ENCODE measurements at places on chromosomes 1 and 21.

DNA sequence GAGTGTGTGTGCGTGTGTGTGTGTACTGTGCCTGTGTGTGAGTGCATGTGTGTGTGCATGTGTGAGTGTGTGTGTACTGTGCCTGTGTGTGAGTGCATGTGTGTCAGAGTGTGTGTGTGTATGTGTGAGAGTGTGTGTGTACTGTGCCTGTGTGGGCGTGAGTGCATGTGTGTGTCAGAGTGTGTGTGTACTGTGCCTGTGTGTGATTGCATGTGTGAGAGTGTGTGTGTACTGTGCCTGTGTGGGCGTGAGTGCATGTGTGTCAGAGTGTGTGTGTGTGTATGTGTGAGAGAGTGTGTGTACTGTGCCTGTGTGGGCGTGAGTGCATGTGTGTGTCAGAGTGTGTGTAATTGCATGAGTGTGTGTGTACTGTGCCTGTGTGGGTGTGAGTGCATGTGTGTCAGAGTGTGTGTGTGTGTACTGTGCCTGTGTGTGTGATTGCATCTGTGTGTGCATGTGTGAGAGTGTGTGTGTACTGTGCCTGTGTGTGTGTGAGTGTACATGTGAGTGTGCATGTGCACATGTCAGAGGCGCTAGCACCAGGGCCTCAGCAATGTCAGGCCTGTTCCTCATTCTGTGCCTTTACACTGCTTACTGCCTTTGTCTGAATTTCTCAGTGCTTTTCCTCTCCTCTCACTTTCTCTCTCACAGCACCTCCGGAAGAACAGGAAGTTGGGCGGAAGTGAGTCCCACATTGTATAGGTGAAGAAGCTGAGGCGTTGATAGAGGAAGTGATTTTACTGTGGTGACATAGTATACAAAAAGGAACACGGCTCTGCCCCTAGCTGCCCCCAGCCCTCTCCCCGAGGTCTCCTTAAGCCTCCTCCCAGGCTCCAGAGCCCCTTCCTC is 4.9 kb downstream of the SLC5A9 start:
- DNase-seq = no peak

DNA sequence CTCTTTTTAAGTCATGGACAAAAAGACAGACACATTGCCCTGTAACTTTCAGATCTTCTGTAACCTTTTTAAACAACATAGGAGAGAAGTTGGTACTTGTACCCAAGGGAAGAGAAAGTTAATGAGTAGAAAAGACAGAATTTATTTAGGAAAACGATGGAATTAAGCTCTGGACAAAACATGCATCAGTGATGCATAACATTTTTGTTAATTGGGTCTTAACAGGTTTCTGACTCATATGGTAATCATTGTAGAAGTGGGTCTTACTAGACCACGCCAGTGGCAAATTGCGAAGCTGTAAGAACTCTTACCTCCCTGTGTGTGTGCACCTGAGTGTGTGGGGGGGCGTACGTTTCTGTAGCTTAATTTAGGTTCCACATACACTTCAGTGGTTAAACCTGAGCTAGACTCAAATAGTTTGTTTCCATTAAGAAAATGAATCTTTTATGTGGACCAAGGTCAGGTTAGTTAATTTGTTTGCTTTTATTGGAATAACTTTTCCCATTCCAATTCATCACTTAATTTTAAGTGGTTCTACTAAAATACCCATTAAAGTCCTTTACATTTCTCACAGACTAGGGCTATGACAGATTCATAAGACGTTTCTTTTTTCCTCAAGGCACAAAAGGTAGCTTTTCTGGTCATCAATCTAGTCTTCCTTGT is 48.1 kb downstream of the NFIA start:
- no peak for DNase-seq

DNA sequence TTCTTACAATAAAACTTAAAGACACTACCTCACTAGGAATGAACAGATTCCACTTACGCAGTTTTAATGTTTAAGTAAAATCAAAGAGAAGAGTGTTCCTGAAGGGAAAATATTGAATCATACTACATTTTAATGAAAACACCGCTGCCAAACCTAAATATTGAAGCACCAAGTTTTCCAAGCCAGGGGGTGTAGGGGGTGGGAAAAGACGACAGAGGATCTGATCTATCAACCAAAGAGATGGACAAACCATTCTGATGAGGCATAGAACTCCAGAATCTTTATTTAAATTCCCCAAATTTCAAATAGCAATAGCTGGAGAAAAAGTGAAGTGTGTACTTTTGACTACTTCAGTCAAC is 1.2 kb downstream of the ELK4 start:
- DNase-seq = no peak

DNA sequence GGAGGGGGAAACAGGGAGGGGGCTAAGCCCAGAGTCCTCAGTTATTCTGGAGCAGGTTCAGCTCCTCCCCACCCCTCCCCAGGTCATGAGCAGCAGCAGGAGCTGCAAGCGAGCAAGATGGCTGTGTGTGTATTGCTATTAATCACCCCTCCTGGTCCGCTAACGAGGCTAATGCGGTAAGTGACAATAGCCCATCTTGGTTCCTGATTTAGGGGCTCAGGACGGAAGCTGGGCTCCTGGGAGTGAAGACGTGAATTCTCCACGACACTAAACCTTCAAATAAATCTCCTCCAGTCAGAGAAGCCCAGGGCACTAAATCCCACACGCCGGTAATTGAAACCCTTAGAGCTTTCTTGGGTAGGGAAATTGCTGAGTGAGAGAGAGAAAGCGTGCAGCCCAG is 76.1 kb downstream of the TMEM53 start:
- DNase-seq = no peak

- no peak for DNase-seq
Observed at GRCh38 chr1:221832617-221833016, 90.7 kb upstream of the DUSP10 start.

GRCh38 chr1:110673805-110674336 is 869 bp downstream of the KCNA3 start:
- no peak for DNase-seq

- DNase-seq = no peak
Observed at GRCh38 chr1:212182579-212182978, 102.6 kb upstream of the PPP2R5A start.

GRCh38 chr1:158485455-158485854 is 13.4 kb downstream of the OR10R2 start:
- no peak for DNase-seq

DNA sequence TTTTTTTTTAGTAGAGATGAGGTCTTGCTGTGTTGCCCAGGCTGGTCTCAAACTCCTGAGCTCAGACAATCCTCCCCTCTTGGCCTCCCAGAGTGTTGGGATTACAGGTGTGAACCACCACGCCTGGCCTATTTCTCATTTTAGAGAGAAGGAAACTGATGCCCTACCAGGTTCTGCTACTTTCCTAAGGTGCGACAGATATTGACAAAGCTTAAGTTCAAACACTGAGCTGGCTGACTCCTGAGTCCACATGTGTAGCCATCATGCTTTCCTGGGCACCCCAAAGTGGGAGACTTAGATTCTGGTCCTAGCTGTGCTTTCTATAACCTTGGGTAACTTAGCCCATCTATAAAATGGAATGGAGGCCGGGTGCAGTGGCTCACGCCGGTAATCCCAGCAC is 5.1 kb upstream of the TMEM222 start:
- no peak for DNase-seq

- DNase-seq = no peak
Observed at GRCh38 chr1:187384504-187384903, 555.8 kb downstream of the PLA2G4A start.

DNA sequence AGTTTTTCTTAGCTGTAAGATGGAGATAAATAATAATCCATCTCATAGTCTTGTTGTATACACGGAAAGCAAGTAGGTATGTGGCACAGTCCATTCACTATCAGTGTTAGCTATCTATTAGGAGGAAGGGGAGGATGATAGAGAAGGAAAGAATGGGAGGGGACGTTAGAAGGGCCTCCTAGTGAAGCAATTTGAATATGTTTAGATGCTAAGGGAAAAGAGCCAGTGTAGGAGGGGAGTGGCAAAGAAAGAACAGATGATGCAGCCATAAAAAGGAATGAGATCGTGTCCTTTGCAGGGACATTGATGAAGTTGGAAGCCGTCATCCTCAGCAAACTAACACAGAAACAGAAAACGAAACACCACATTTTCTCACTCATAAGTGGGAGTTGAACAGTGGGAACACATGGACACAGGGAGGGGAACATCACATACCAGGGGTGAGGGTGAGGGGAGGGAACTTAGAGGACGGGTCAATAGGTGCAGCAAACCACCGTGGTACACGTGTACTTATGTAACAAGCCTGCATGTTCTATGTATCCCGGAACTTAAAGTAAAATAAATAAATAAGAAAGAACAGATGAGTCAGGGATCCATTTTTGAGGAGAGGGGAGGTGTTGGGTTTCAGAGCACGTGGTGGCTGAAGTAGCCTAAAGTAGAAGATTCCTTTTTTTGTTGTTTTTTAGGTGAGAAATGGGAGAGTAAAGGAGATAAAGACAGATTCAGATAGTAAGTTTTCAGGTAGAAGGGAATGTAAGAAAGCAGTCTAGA is 124.1 kb downstream of the POU2F1 start:
- no peak for DNase-seq

- no peak for DNase-seq
Observed at GRCh38 chr21:26759731-26760130, 85.5 kb downstream of the ADAMTS1 start.

GRCh38 chr1:220315070-220315839 is 43.0 kb upstream of the RAB3GAP2 start:
- no peak for DNase-seq

- no peak for DNase-seq
Observed at GRCh38 chr21:34511181-34511580, 829 bp downstream of the KCNE1 start.

DNA sequence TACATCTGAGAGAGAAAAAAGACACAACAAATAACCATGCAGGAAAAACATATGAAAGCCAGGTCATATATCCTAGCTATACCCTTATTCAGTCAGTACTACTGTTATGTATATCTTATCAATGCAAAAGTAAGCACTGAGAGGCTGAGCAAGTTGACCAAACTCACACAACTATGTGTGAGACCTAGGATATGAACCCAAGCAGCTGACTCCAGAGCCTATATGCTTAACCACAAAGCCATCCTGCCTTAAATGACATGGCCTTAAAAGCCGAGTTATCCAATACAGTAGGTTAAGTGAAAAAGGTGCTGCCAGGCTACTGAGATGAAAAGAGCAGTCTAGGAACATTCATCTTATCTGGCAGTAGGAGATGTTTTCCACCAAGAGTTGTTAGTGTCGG is 151.6 kb downstream of the RERE start:
- no peak for DNase-seq

DNA sequence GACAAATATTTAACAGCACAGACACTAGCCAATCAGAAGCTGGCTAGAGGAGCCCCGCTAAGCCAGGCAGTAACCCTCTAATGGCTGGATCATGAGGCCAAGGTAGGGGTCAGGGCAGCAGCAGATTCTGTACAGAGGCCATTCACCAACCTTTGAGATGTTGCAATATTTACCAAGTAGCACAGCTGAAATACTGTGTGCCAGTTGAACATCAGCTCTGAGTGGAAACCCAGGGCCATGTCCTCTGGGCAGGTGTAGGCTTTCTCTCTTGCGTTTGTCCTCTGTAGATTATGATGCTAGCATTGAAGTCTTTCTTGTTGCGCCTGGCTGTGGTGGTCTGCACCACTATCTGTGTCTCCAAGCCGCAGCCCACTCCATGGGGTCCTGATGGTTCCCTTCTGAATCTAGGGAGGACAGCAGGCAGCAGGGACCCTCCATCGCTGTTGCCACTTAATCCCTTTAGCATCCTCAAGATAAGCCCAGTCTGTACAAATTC is 2.5 kb upstream of the COG2 start:
- DNase-seq = no peak

DNA sequence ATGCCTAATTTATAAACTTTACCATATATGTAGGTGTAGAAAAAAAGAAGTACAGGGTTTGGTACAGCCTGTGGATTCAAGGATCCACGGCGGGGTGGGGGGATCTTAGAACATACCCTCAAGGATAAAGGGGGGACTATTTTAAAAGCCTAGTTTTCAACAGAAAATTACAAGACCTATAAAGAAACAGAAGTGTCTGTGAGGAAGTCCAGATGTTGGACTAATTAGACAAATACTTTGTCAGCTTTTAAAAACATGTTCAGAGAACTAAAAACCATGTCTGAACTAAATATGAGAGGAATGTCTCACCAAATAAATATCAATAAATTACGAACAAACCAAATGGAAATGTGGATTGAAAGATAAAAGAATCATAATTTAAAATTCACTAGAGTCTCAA is 51.6 kb downstream of the TRMT1L start:
- no peak for DNase-seq

- no peak for DNase-seq
Observed at GRCh38 chr1:79663916-79664315, 657.4 kb upstream of the ADGRL4 start.

DNA sequence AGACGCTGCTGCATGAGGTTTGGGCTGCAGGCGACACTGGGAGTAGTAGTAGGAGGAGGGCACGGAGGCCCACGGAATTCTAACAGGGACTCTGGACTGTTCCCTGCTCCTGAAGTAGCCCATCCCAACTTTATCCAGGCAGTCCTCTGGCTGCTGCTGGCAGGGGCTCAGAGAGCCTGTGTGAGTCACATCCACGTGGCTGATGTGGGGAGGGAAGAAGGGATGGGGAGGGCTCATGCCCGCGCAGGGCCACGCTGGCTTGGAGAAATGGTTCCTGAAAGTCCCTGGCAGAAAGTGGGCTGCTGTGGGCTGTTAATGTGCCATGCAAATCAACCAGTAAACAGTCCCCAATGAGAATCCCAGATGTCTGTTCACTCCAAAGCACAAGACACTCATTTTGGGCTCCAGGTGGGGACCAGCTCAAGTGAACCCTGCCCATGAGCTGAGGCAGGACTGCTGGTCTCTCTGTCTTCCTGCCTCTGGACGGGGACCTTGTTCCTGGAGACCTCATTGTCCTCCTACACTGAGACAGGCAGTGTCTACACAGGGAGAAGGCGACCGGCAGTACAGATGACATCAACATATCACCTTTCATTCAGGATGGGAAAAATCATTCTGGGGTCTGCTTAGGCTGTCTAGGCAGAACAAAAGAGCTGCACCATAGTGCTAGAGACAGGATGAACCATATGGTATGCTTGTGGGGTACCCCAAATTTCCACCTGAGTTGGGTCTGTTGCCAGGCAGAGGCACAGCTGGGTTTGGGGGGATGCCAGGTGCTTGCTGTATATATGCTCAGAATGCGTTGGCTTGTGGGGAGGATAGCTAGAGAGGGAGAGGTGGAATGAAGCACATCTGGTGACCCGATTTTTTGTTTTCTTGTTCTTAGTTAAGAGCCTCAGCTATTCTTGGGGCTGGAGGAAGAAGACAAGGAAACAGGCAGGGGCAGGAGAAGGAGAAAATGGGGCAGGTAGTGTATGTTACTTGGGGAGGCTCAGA is 57.9 kb upstream of the FMOD start:
- DNase-seq = no peak

GRCh38 chr1:228872080-228872479 is 136.8 kb downstream of the RHOU start:
- DNase-seq = no peak

DNA sequence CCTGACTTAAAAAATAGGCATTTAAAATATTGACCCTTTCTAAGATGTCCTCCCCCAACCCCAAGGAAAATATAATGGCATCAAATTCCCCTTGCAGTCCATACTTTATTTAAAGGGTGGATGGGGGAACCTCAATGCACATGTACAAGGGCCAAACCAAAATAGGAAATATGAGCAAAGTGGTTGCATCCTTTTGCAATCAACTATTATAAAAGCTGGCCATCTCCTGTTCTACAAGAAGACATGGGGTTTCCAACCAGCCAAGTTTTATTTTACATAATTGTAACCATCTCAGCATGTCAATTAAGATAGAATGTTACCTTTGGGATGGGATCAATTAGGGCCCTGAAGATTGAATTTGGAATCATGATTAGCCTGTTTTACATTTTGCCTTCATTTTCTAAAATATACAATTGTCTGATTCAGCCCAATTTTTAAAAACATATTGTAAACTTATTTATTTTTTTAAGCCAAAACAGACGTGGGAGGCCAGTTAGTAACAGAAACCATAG is 146.7 kb upstream of the NFIA start:
- DNase-seq = no peak
